ENCODE measurements at places on chromosomes 6 and 20. TPM values are rescaled to one million over a fixed set of nuclear protein-coding genes. Genes with fewer than 3 reads are reported as not detected.

DNA sequence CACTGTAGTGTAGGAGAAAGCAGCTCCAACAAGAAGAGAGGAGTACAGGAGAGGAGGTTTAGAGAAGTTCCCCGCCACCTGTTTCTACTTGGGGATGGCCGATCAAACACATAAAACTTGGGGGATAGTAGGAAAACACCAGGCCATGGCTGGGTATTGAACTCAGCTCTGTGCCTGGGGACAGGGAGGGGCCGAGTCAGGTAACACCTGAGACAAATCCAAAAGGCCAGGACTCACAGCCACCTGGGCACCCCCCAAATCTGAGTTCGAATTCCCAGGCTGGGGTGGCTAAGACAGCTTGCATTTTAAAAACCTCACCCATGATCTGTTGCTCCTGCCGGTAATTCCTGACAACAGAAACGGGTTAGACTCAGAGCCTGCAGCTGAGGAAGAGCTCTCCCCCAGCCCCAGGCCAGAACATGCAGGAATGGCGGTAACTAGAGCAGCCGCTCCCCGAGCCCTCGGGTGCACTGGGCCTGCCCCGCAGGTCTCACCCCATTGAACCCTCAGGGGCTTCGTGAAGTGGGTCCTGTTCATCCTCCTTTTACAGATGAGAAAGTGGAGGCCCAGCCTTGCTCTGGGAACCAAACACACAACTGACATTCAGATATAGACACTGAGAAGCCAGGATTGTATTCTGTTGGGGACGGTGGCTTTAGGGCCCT is 61.0 kb downstream of the TCP11 start:
- no peak for DNase-seq

The PPP1R3G gene
- polyA plus RNA-seq: 1.7 TPM

- no peak for DNase-seq
Measured at GRCh38 chr6:37531026-37531425, 31.3 kb upstream of the CCDC167 start.

DNA sequence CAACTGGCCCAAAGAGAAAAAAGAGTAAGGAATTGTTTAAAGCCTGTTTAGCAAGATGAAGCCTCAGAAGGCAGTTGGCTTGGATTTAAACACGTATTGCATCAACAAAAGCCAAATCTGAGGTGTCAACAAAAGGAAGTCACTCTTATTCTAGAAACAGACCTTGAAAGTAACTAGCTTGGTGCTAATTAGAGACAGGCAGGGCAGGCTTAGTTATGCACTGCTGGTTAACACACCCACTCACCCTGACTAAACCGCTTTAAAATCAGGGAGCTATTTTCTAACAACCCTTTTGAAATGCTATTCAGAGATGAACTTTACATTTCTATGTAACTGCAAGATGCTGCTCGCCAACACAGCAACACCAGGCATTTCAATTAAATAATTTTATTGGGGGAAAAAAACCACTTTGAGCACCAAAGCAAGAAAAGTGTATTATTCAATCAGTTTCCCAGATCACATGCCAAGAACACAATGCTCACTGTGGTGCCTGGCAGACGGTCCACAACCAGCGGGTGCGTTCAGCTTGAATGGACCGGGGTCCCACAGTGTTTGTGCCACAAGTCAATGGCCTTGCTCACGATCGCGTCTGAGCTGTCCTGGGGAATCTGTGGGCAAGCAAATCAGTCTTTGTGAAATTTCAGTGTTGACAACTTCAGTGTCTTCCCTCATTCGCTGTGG is 23.6 kb downstream of the TBC1D7 start:
- no peak for DNase-seq

The MUCL3 gene
- 0.07 TPM for polyA plus RNA-seq

DNA sequence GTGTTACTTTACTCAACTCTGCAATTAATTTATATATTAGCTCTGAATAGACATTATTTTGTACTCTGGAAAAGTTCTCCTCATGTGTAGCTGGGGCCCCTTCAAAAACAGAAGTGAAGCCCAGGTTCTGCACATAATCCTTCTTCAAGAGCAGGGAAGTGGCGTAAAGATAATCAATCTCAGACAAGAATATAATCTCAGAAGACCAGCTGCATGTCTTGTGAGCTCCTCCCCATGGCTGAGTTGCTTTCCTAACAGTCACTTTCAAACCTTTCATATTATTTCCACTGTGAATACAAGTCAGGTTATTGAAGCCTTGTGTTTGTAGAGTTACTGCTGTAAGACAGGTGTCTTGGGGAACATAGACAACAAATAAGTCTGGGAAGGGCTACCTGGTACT is 691.9 kb downstream of the RFPL4B start:
- DNase-seq: no peak

- DNase-seq: no peak
Measured at GRCh38 chr20:4815628-4816027, 93.9 kb downstream of the PRND start.

DNA sequence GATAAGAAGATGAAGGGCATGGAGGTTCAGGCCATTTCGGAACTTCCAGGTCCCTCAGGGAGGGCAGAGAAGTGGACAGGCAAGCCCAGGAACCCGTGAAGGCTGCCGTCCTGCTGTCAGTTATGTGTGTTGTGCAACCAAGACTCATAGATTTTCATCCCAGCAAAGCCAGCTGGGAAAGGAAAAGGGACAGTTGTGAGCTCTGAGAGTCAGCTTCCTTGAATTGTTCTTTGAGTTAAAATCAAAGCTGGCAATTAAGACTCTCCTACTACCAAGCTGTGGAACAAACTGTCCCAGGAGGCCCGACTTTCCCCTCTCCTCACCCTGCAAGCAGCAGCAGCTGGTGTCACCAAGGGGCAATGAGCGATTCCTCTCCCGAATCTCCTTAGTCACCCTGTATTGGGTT is 46.3 kb upstream of the IYD start:
- DNase-seq: no peak

DNA sequence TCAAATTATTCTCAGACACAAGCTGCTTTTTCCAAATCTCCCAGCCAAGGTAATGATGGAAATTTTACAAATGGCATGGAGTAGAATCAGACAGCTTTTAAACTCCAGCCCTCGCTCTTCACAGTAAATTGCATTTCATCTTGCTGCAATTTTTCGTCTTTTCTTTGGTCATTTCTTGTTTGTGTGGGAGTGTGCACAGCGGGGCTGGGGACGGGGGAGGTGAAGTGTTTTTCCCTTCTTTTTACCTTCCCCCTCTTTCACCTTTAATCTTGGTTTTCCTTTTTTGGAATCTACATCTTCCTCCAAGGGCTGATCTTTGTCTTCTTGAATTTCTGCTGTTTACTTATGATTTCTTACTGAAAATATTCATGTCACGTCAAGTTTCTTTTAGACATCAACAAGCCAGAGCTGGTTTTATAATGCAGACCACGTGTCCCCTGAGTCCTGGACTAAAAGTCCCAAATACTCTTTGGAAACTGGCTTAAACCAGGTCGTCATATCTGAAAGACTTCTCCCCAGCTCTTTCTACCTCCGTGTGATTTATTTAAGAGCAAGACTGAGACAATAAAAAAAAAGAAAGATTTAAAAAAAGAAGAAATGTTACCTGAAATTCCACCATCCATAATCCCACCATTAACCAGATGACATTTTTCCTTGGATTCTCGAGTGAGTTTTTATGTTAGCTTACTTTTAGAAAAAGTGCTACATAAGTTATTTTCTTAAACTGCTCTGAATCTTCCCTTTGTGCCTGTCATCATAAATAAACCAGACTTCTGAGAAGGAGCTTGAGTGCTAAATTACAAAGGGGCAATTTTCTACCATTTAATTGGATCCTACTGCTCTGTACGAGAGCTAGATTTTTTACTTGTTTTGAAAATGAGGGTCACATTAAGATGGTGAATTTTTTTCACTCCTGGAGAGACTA is 52.0 kb downstream of the MAP3K5 start:
- no peak for DNase-seq

The WFDC2 gene
- polyA plus RNA-seq: 180 TPM

The GLP1R gene
- 0.65 TPM for polyA plus RNA-seq

DNA sequence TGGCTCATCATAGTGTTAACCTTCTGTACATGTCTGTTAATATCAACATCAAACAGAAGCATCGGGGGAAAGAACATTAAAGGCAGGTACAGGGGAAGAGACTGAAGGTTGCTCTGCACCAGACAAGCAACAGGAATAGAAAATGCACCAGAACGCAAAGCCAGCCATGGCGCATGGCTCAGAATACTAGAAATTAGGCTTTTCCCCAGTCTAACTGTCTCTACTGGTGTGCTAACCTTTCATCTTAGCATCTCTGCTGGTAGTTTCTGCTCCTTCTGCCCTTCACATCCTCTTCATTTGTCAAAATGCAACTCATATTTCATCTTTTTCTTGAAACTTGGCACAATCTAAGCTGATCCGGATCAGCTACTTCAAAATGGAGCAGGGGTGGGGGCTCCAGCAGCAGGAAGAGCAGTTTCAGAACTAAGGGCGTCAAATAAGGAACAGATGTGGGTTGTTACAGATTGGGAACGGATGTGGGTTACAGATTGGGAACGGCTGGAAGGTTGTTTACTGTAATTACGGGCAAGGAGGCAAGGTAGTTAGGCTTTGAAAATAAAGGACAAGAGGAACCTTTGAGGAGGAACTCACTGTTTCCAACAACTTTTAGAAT is 13.1 kb upstream of the RNASET2 start:
- DNase-seq: no peak

- no peak for DNase-seq
Measured at GRCh38 chr20:24389686-24390085, 79.7 kb upstream of the SYNDIG1 start.

- DNase-seq: no peak
Measured at GRCh38 chr6:169881976-169882375, 130.6 kb downstream of the ERMARD start.

The ALDH8A1 gene
- polyA plus RNA-seq: 36.3 TPM

The NDRG3 gene
- polyA plus RNA-seq: 38.1 TPM

DNA sequence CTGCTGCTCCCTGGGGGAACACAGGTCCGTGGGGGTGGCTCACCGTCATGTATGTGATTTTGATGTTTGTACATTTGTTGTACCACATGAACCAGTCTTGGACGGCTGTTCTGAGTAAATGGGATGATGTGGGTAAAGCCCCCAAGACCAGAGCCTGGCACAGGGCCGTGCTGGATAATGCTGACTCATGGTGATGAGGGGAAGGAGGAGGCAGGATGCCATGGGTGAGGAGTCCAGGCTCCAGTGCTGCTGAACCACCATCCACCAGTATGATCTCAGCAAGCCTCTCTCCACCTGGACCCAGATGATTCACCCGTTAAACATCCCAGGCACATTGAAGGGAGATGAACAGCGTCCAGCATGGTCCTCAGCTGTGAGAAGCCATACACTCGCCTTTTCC is 9.6 kb upstream of the APCDD1L start:
- DNase-seq: no peak

DNA sequence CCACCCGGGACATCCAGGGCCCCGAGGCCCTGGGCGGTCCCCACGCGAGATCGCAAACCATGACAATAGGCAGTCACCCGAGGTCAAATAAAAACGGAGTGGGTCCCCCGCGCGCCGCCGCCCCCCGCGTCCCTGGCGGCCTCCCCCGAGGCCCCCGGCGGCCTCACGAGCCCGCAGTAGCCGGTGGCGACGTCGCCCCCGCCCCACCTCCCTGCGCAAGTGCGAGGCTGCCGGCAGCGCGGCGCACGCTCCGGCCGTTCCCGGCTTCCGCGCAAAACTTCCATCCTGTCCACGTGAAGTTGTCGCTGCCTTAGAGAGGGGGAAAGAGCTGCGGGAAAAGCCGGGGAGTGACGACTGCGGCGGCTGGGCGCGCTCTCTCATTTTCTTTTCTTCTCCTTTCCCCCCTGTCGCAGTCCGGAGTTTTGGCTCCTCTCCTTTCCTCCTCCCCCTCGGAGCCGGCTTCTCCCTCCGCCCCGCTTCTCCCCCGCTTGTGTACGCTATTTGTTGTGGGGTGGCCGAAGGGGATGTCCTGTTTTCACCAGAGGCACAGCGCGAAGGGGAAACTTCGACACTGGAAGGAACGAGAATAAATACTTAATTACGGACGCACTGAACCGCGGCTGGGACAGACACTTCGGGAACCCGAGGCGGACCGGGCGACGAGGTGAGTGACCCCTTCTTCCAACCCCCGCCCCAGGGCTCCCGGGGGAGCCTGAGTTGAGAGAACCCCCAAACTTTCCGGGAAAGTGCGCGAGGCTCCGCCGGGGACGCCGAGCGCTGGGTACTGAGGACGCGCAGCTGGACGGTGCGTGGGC is at the start of gene EYA4:
TSS of gene EYA4 (plus strand) at position 272 of the 815 bp plus-strand sequence. CDS start 33,424 bp downstream, outside the sequence.
- DNase-seq: no peak

The BACH2 gene
- polyA plus RNA-seq: 9.1 TPM

DNA sequence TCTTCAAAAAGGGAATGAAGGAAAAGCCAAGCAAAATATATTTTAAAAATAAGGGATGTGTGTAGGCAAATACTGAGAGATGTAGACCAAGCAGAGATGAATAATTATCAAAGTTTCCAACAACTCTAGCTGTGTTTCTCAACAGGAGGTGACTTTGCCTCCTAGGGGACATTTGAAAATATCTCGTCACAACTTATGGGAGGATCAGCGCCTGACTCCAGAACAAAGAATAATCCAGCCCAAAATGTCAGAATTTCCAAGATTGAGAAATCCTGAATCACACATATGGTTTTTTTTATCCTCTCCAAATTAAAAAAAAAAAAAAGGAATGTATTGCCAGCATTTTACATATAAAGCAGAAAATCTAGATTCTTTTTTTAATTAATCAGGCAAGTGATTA is 241.2 kb upstream of the ZFP64 start:
- no peak for DNase-seq

GRCh38 chr6:43883847-43884651 is 114.0 kb downstream of the VEGFA start:
- no peak for DNase-seq

DNA sequence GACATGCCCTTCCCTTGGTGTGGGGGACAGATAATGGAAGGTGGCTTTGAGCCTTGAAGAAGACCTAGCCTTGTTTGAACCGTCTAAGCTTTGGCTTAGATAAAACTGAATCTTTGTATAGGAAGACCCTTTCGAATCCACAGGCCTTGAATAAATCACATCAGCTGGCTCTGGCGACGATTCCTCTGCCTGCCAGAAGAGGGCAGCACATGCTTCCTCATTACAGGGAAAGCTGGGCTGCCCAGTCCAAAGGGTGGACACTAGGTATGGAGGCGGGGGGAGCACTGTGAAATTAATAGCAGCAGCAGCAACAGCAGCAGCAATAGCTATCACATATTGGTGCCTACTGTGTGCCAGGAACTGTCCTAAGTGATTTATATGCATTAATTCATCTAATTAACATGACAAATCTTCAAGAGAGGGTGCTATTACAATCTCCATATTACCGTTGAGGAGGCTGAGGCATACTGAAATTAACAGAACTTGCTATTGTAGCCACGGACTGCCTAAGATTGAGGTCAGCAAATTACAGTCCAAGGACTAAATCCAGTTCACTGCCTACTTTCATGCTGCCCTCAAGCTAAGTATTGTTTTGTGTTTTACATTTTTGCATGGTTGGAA is 85.1 kb downstream of the CLIC5 start:
- DNase-seq: no peak
